CD8-positive, alpha-beta memory T cell (primary cell): ENCODE measurements at places on chromosomes 5 and 9. TPM values are rescaled to one million over a fixed set of nuclear protein-coding genes. Genes with fewer than 3 reads are reported as not detected.

The DOK3 gene
- 4.2 TPM for total RNA-seq

DNA sequence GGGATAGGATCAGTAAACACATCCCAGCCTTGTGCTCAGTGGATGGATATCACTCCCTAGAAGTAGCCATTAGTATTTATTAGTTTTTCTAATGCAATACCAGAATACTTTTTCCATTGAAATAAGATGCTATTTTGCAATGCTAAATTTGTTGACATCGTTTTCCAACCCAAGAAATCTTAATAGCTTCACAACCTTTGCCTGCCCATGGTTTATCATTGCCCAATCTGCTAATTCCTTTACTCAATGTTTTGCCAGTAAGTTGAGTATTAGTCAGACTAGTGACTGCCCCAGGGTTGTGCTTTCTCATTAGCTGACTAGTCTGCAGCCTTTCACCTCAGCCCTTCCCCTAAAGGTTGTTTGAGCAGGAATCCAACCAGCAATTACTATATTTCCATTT, 62.9 kb downstream of the NREP start:
- peaks cover 4% of the 10 kb centered on the region for H3K27me3 ChIP-seq
- H3K4me1 ChIP-seq: no peaks in the 10 kb centered on the region
- no peaks in the 10 kb centered on the region for H3K36me3 ChIP-seq
- H3K4me3 ChIP-seq: no peak overlapping the region

DNA sequence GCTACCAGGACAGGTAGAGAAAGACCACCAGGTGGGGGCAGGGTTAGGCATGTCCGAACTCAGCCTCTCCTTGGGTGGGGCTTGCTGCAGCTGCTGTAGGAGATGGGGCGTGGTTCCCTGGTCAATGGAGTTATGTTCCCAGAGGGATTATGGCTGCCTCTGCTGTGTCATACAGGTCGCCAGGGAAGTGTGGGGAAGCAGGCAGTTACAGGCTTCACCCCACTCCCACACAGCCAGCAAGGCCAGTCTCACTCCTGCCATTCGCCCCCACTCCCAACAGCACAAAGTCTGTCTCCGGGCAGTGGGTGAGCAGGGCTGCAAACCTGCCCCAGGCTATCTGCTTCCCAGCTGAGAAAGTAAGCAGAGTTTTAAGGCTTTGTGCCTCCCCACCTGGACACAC, 20.0 kb upstream of the CEP72 start:
- H3K4me1 ChIP-seq: no peaks in the 10 kb centered on the region
- no peak overlapping the region for H3K27ac ChIP-seq
- peak; percentile 19 for DNase-seq
- no peak overlapping the region for H3K4me3 ChIP-seq

- no peaks in the 10 kb centered on the region for H3K36me3 ChIP-seq
- no peaks in the 10 kb centered on the region for H3K27me3 ChIP-seq
- H3K4me1 ChIP-seq: no peaks in the 10 kb centered on the region
- no peak overlapping the region for H3K4me3 ChIP-seq
These were observed 22.5 kb upstream of the PTPN3 start for GRCh38 chr9:109520475-109521132.
